Activated CD8-positive, alpha-beta memory T cell treated with anti-CD3 and anti-CD28 coated beads for 1 hour (primary cell): ENCODE measurements at places on chromosomes 12 and 14.
A peak's percentile ranks its signal among the peaks of the same experiment; 100 is the strongest.

DNA sequence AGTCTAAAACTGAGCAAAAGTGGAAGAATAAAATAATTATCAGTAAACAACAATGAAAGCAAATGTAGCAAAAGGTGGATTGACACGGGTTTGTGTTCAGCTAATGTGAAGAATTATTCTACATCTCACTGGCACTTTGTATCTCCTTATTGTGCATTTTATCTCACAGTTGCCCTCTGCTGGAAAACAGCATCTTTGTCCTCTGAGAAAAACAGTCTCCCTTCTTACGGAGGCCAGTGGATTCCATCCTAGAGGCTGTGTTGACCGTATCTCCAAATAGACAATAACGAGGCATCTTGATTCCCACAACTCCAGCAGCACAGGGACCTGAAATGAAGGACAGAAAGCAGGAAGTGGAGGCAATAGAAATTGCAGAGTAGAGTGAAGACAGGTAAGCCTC is 51.3 kb upstream of the PLBD1 start:
- DNase-seq = no peak

DNA sequence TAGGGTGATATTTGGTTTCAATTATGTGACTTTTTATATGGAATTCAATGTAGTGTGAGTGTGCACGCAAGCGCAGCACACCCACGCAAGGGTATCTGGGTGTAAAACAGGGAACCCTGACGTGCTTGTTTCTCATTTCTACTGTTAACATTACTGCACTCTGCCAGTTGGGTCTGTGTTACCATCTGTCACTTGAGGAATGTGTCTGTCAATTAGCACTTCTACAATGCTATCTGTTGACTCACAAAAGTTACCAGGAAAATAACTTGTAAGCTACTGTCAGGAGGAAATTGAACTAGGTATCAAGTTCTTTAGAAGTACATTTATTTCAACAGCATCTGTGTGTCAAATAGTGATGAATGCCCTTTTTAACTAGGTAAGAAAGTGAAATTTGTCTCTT is 695.5 kb upstream of the LRFN5 start:
- no peak for DNase-seq

- DNase-seq = no peak
These were observed 46.0 kb upstream of the BMP4 start for GRCh38 chr14:54002653-54003052.

DNA sequence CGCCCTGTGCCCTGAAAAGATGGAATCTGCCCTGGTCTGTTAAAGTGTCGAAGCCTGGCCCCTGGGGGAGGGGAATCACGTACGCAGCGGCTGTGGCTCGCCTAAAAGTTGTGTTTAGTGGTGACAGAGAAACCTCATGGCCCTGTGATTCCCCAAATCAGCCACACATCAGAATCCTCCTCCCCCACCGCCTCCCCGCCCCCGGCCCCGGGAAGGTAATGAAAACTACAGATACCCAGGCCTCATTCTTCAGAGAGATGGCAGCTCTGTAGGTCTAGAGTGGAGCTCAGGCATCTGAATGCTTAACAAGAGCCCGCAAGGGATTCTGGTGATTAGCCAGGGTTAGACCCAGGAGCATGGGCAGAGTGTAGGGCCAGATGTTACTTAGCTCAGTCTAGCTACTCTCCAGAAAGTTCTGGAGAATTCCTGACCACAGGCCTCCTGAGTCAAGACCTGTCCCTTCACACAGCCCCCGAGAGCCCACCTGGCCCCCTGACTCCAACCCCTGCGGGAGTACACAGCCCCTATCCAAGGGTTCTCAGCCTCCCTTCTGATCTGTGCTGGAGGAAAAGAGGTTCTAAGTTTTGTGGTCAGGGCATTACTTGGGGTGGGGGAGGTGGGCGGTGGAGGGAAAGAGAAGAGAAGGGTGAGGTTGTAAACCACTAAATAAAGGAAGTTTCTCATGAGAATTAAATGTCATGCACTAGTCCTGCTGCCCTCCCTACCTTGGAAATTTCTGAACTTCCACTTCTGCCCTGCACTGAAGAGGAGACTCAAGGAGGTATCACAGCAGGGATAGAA is 114.8 kb downstream of the PLXNC1 start:
- DNase-seq = peak; percentile 24

- DNase-seq = no peak
These were observed 58.0 kb upstream of the TRHDE start for GRCh38 chr12:72214163-72214562.

DNA sequence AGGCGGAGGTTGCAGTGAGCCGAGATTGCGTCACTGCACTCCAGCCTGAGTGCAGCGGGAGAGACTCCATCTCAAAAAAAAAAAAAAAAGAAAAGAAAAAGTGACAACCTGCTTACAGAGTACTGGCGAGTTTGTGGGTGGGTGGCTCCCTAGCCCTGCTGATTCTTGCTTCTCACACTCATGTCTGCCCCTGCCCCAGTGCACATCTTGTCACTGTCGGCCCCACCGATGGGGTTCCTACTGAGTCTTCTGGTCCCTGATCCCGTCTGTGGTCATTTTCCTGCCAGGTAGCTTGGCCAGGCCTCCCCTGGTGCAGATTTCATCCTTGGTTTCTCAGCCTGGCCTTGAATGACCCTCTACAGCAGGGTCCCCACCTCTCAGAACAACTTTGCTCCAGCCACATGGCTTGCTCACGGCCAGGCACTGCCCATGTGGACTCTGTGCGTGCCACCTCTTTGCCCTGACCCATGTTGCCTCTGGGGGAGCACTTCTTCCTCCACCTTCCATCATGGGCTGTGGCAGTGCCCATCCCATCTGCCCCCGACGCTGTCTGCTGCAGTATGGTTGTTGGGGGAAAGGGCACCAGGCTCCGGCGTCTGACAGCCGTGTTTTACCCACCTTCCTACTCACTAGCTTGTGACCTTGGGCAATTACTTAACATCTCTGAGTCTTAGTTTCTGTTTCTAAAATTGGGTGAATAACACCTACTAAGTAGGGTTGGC is 2.1 kb upstream of the PTPN6 start:
- DNase-seq = no peak

GRCh38 chr12:15538881-15539280 is 216.6 kb downstream of the PTPRO start:
- DNase-seq = no peak

GRCh38 chr14:83300476-83301064 is 1766.9 kb upstream of the SEL1L start:
- no peak for DNase-seq

- DNase-seq = no peak
These were observed 38.0 kb upstream of the EIF5 start for GRCh38 chr14:103296007-103296406.

- DNase-seq = no peak
These were observed 12.2 kb downstream of the SYCP3 start for GRCh38 chr12:101727098-101727497.

DNA sequence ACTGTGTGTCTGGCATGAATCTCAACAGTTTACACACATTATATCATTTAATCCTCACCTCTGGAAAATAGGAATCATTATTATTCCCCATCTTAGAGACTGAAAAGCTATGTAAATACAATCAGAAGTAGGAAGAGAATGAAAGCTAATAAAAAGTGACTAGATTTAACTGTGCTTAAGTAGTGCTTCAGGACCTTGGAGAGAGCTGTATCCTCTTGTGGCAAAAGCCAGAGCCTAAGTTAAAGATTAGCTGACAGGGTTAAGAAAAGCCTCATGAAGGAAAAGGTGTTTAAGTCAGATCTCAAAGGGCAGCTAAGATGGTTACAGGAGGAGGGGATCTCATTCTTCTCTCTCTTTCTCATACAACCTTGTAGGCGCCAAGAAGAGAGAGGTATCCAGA is 65.3 kb upstream of the TMEM233 start:
- DNase-seq = no peak
